Stimulated activated CD4-positive, alpha-beta T cell treated with anti-CD3 and anti-CD28 coated beads, TNF-alpha, amount 100 ng/mL, for 1 hour (primary cell): ENCODE measurements at places on chromosomes 6 and 20.
A peak's percentile ranks its signal among the peaks of the same experiment; 100 is the strongest.

DNA sequence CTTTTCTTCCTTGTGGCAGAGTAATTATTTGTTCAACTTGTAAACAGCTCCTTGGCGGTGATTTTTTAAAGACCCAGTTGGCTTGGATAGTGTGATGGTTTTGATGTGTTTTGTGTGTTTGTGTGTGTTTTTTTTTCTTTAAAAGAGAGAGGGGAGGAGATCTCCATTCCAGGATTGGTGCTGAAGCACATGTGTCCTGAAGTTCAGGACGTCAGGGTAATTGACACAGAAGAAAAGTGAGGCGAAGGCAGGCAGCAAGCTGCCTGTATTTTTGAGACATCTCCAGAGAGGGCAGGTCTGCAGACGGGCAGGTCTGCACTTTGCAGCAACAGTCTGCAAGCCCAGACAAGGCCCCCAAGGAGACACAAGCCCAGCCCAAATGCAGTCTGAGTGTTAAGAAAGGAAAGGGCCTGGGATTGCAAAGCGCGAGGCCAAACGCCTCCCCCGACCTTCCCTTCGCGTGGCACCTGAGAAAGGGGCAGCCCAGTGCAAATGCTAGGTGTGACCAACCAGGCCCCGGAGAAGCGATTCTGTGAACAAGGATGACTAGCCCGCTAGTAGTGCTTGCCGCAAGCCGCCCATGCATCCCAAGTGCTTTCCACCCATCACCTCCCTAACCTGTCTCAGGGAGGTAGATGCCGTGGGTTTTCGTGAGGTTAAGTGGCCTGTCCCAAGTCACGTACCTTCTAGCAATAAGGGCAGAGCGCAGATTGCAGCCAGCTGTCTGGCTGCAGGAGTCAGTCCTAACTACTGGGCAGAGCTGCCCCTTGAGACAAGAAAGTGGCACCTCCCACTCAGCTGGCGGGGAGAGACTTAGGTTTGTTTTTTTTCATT, 230.5 kb downstream of the ZMYND8 start:
- no peak for DNase-seq

- no peak for DNase-seq
Measured at GRCh38 chr6:3237761-3238662, 10.6 kb upstream of the TUBB2B start.

- DNase-seq: no peak
Measured at GRCh38 chr20:61480158-61480825, 228.2 kb downstream of the CDH4 start.

DNA sequence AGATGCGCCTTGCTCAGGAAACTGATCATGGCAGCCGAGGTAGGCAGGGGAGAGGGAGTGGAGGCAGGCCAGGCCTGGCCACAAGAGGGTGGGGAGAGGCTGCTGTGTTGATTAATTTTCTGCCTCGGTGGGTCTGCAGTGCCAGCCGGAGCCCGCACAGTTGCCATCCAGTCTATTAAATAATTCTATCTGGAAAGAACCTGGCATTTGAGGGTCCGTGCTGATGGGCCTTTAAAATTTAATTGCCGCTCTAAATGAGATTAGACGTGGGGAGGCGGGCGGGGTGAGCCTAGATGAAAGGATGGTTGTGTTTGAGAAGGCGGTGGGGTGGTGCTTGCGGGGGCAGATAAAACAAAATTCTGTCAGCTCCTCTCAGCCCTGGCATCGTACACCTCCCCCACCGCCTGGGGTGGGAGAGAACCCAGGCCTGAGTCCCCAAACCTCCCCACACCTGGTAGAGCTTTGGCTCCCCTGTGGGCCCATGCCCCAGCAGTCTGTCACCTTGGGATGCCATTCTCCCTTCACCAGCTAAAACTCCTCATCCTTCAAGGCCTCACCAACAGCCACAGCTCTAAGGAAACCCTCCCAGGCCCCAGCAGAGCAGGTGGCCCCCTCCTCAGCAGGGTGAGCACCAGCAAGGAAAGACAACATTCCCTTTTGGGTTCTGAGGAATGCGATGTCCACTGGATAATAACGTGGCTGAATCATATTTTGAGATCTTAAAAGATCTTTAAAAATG, 167.3 kb downstream of the GRM4 start:
- no peak for DNase-seq

- DNase-seq: no peak
Measured at GRCh38 chr6:52087498-52087999, at the start of gene PKHD1. TSS of gene PKHD1 (minus strand) at chr6:52087613. CDS start at chr6:52084933, 2,680 bp downstream.

DNA sequence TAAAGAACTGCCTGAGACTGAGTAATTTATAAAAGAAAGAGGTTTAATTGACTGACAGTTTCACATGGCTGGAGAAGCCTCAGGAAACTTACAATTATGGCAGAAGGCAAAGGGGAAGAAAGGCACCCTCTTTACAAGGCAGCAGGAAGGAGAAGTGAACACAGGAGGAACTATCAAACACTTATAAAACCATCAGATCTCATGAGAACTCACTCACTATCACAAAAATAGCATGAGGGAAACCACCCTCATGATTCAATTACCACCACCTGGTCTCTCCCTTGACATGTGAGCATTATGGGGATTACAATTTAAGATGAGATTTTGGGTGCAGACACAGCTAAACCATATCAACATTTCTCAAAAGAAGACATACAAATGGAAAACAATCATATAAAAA, 266.3 kb downstream of the EPM2A start:
- DNase-seq: no peak

- DNase-seq: peak; percentile 17
Measured at GRCh38 chr6:117449549-117450439, 24.1 kb upstream of the ROS1 start.

DNA sequence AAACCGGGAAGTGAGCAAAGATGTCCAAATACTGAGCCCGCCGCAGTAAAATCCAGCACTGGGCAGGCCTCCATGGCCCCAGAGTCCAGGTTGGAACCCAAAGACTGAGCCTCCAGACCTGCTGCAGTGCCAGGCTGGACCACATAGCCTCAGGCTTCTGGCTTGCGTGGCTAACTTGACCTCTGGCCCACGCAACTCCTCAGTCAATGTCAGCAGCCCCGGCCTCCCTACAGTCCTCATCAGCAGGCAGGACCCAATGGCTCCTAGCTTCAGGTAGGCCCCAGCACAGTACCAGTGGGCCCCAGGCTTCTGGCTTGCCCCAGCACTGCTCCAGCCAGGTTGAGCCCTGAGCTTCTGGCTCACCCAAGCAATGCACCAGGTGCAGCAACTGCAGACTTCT, 245.1 kb upstream of the AFDN start:
- no peak for DNase-seq

- no peak for DNase-seq
Measured at GRCh38 chr6:159137676-159138075, 31.5 kb upstream of the FNDC1 start.

DNA sequence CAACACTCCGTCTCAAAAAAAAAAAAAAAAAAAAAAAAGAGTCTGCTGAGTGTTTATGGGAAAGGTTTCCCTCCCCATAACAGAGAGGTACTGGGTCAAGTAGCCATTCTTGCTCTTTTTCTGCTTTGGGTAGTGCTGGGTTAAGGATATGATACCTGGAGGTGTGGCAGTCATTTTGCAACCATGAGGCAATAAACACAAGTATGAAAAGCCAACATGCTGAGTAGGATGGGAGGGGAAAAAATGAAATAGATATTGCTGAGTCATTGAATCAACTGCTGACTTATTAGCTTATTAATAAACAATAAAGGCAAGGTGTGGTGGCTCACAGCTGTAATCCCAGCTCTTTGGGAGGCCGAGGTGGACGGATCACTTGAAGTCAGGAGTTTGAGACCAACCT, 2.3 kb upstream of the TOMM34 start:
- DNase-seq: no peak

- no peak for DNase-seq
Measured at GRCh38 chr6:42101186-42101657, 41.2 kb downstream of the C6orf132 start.

DNA sequence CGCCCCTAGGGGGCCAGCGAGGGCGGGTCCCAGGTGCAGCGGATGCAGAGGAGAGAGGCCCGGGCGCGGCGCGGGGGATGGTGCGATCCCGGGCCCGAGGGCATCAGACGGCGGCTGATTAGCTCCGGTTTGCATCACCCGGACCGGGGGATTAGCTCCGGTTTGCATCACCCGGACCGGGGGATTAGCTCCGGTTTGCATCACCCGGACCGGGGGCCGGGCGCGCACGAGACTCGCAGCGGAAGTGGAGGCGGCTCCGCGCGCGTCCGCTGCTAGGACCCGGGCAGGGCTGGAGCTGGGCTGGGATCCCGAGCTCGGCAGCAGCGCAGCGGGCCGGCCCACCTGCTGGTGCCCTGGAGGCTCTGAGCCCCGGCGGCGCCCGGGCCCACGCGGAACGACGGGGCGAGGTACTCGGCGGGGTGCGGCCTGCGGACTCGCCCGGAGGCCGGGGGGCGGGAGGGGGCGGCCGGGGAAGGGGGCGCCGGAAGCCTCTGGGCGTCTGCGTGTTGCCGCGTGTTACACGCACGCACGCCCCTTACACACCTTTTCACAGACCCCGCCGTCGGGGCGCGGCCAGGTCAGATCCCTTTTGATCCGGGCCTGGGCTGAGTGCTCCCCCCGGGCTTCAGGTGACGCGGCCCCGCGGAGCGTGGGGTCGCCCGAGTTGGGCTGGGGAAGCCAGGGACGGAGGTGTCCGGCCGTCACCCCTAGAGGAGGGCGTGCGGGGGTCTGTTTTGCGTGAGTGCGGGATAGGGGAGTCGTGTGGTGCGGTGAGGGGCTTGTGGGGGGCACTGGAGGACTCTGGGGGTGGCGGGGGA, 412 bp downstream of the TRIB3 start:
- peak; percentile 28 for DNase-seq

DNA sequence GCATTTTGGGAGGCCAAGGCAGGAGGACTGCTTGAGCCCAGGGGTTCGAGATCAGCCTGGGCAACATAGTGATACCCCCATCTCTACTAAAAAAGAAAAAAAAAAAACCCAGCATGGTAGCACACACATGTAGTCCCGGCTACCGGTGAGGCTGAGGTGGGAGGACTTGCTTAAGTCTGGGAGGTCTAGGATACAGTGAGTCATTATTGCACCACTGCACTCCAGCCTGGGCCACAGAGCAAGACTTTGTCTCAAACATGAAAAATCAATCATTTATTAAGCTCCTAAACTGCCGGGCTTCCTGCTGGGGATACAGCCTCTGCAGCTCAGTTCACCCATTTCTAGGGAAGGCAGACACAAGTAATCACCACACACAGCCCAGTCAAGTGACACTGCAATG, 7.3 kb upstream of the USP45 start:
- DNase-seq: no peak

GRCh38 chr6:155543166-155543847, 87.7 kb upstream of the NOX3 start:
- no peak for DNase-seq

- DNase-seq: no peak
Measured at GRCh38 chr6:141097471-141097870, 1035.3 kb upstream of the GJE1 start.

- DNase-seq: no peak
Measured at GRCh38 chr20:19807191-19807945, 49.3 kb downstream of the RIN2 start.

DNA sequence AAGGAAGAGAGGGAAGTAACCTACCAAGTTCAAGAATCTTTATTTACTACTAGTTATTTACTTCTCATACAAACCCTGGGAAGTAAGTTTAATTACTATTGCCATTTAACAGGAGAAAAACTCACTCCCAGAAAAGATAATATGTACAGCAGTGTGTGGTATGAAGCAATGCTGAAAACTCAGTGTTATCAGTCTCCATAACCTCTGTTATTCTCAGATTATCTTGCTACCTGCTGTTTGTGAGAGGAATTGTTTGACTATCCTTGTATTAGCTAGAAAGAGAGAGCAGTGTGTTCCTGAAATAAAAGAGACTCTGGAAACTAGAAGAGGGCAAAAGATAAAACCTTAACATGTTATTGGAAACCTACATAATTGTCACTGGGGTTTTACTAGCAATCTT, 38.2 kb downstream of the ADGRB3 start:
- DNase-seq: no peak

DNA sequence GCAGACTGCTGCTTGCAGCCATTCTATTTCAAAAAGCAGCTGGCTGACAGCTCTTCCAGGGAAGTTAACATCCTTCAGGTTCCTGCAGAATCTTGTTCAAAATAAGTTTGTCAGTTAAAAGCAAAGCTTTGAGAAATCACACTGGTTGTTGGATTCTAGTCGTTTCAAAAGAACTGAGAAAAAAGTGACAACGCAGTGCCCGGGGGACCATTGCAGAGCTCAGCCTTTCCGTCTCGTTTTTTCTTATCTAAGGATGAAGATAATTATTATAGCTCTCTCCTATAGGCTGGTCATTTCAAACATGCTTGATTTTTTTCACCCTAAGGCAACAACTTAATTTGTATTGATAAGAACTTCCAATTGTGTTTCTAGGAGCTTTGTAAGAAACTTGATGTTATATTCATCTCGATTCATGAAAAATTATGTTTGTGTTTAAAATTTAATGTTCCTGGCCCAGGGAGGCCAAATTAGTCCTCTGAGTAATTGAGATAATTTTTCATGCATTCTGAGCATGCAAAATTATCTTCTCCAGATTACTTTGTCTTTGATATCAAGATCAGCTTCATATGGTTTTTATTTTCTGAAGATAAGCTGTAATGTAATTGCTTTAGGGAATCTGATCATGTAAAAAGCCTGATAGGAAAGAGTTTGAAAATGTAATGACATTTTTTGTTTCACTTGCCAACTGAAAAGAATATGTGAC, 58.4 kb downstream of the SNAP25 start:
- no peak for DNase-seq

- DNase-seq: no peak
Measured at GRCh38 chr20:20637998-20638725, 74.3 kb downstream of the RALGAPA2 start.

DNA sequence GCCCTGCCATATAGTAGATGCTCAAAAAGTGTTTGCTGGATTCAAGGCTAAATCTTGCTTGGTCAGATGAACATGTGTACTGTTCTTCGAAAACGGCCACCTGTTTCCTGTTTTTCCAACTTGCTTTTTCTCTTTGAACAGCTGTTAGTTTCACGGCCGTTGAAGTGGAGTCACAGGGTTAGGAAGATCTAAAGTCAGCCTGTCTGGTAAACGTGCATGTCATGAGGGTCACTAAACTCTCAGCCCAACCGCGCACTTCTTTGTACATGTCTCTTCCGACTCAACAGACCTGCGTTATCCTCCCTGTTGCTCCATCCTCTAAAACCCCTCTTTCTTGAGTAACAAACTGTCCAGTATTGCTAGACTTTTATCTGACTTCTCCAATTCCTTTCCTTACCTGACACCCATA, 93.2 kb upstream of the MAN1A1 start:
- DNase-seq: no peak

DNA sequence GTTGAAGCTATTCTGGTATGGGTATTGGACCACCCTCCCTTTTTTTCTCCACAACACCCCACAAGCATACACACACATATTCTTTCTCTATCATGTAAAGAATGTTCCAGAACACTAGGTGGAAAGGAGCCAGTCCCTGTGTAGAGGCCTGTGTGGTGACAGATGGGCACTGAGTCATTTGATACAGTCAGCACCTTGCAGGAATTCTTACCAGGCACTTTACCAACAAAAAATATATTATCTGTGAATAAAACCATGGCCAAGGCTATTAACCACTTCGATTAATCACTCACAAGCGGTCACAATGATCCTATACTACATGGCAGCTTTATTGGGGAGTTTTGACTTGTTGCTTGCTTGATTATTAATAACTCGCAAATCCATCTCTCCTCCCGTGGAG, 149.5 kb downstream of the BFSP1 start:
- DNase-seq: no peak
